ENCODE measurements at places on chromosomes 2 and 18.

- DNase-seq: no peak
These were observed 59.1 kb downstream of the NCK2 start for GRCh38 chr2:105803773-105804172.

DNA sequence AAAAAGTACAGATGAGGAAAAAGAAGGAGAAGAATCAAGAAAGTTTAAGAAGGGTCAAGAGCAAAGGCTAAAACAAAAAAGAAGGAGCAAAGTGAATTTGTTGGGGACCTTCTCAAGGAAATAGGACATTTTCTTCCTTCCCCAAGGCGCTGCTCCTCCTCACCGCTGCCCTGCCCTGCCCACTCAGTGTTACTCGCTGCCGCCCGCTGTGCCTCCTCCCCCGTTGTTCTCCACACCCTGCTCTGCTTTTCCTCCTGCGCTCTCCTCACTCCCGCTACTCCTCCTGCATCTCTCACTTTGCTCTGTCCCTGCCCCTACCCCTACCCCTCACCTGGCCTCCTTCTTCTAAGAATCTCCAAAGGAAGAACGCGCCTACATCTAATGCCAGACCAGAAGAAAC is 50.7 kb downstream of the ID2 start:
- DNase-seq: no peak

DNA sequence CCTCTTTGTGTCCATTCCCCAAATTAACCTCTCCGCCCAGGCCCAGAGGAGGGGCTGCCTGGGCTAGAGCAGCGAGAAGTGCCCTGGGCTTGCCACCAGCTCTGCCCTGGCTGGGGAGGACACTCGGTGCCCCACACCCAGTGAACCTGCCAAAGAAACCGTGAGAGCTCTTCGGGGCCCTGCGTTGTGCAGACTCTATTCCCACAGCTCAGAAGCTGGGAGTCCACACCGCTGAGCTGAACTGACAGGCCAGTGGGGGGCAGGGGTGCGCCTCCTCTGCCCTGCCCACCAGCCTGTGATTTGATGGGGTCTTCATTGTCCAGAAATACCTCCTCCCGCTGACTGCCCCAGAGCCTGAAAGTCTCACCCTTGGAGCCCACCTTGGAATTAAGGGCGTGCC is 13.5 kb downstream of the KHK start:
- DNase-seq: no peak

- no peak for DNase-seq
These were observed 86.8 kb upstream of the SH3BP4 start for GRCh38 chr2:234865040-234865439.

DNA sequence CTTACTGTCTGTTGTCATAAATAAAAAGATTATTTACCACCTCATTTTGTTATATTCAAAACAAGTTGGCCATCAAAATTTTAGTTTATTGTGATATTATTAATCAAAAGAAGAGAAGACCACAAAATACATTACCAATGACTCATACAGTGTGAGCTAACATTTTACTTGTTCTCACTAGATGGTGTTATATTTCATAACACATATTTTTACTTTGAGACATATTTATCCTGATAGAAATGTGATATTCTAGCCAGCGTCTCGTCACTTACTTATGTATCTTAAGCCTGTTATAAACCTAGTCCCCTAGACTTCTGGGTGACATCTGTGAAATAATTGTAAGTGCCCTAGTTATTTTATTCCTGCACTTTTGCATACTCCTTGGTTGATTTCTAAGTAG is 263.2 kb downstream of the CDH7 start:
- DNase-seq: no peak

DNA sequence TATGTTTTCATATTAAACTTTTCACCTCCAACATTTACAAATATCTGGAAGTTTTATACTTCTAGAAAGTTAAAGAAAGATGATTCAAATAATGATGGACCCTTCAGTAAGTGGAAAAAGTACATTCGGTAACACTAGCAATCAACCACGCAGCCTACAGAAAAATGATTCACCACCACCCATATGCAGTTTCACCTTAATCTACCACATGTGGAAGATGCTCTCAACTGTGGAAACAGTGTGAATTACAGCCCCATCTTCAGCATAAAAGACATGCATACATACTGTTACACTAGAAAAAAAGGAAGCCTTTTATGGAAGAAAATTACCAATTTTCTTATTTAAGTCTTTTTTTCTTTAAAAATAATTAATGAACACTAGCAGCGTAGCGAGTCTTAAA is 1.1 kb downstream of the SLC38A11 start:
- no peak for DNase-seq

- DNase-seq: no peak
These were observed 464.2 kb downstream of the MEIS1 start for GRCh38 chr2:66899109-66899508.

GRCh38 chr2:228866781-228867180 is 404.3 kb downstream of the PID1 start:
- DNase-seq: no peak

DNA sequence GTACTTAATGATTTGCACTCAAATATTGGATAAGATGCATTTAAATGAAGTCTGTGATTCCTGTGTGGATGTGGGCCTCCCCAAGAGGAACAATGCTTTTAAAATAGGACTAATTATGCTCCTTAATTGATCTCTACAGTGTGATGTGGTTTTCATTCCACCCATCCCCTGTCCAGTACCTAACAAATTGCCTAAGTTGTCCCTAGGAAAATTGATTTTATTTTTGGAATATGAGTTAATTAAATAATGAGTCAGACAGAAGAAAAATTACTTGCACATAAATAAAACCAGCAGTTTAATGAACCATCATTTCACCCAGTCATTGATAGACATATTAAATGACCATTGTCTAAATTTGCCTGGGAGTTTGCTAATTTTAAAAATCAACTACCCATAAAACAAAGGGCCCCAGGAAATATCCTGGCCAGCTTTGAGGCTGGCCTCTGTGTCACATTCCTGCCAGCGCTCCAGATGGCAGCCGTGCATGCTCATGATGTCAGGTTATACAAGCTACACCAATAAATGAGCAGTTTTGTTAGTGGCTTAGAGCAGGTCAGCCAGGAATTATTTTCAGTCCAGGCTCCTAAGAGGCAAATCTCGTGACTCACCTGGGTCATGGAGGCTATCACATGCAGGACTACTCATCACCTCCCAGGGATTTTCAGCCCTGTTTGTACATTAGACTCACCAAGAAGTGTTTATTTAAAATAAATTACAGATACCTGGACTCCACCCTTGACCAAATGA is 31.9 kb downstream of the ABHD3 start:
- no peak for DNase-seq

GRCh38 chr2:105873721-105874120 is 129.0 kb downstream of the NCK2 start:
- no peak for DNase-seq

DNA sequence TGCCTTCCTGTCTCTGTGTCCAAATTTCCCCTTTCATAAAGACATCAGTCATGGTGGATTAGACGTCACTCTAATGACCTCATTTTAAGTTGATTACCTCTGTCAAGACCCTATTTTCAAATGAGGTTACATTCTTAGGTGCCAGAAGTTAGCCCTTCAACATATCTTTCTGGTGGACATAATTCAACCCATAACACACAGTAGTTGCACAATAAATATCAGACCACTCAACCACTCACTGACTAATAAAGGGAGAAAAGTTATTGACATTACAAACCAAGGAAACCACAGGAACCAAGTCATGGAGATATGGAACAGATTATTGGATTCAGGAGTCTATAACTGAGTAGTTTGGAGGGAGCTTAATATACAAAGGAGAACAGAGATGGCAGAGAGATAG is 377.4 kb upstream of the ACVR2A start:
- DNase-seq: no peak

GRCh38 chr2:113878743-113879142 is 11.1 kb upstream of the ACTR3 start:
- no peak for DNase-seq
